Panc1 (cell line): ENCODE measurements at places on chromosomes 12 and 14.

DNA sequence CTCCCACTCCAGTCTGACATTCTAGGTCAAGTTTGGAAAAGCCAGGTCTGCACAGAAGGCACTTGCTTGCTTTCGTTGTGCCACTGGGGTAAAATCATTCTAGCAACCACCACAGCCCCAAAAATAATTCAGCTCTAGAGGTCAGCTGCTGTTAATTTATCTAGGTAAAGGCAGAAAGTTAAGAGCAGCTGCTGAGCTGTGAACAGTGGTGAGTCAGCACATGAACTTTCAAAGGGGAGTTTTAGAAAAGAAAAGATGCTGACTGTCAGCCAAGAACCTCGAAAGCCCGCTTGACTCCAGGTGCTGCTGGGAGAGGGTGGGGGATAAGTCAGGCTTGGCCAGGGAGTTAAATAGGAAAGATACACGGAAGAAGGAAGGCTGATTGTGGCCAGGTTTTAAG is 12.7 kb downstream of the CCDC197 start:
- DNase-seq, result no peak

- DNase-seq, result no peak
These were observed 105.0 kb downstream of the SNAPC1 start for GRCh38 chr14:61866932-61867920.

DNA sequence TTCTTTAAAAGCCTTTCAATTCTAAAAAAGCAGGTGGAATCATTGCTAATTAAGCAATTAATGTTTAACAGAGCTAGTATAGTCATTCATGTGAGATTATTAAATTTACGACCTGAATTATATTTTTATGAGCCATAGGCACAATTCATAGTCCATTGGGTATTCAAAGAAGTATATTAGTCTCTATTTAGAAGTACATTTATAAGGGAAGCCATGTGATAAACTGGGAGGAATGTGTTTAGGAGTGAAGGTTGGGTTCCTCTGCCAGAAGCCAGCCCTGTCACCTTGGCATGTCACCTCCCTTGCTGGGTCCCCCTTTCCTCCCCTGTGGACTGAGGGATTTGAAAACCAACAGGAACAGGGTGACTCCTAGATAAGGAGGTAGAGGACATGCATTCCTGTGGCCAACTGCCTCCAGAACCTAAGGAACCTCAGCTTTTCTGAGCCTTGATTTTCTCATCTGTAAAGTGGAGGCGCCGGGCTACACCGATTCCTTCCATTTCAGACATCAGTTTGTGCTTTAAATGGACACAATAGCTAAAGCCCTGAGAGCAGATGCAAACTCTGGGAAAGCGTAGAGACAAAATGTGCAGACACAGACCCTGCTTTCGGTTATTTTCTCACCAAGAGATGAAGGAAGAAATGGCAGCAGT is 5.4 kb upstream of the KRT2 start:
- DNase-seq, result no peak

- no peak for DNase-seq
These were observed 848.0 kb upstream of the USP15 start for GRCh38 chr12:61412201-61412600.

DNA sequence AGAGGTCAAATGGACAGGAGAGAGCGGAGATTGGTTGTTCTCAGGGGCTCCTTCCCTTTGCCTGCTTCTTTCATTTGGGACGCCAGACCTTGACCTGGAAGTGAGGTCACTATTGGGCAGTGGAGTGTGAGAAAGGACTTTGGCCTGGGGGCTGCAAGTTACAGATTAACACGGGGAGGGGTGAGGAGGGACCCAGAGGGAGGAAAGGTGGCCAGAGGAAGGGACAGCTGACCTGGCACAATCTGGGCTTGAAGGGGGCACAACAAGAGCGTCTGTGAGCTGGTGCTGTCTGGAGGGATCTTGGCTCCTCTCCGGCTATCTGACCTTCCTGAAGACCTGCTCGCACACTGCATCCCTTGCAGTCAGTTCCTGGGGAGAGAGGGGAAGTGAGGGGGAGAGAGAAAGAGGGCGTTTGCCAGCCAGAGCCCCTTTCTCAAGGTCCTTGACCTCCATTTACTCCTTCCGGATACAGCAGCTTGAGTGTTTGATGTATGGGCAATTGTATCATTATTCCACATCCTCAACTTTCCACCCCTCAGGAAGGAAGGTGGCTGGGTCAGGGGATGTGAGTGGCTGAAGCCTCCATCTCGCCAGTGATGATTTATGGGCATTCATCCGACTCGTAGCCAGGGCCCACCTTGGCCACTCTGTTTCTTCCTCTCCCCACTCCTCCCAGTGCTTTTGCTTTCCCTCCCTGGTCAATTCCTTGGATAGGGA is 4.7 kb downstream of the RBP5 start:
- DNase-seq, result no peak

- no peak for DNase-seq
These were observed 17.7 kb downstream of the PLEKHG3 start for GRCh38 chr14:64721899-64722298.

DNA sequence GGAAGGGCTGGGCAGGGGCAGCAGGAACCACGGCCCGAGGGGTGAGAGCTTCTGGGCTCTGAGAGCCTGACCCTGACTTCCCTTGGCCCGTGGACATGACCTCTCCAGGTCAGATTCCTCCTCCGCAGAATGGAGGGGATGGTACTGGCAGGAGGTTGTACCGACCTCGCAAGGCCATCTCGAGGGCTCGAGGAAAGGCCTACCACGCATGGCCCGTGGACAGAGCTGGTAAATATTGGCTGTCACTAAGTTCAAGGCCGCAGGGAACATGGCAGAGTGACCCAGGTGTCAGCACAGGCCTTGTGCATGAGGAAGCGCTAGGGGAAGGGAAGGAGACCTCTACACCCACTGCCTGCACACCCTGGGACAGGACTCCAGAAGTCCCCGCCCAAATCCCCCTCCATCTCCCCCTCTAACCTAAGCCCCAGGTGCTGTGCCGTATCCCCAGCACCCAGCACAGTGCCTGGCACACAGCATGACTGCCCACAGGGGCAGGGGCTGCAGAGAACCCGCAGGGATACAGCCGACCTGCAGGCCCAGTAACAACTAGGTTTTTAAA is 54.9 kb upstream of the PPP2R5C start:
- DNase-seq, result no peak

DNA sequence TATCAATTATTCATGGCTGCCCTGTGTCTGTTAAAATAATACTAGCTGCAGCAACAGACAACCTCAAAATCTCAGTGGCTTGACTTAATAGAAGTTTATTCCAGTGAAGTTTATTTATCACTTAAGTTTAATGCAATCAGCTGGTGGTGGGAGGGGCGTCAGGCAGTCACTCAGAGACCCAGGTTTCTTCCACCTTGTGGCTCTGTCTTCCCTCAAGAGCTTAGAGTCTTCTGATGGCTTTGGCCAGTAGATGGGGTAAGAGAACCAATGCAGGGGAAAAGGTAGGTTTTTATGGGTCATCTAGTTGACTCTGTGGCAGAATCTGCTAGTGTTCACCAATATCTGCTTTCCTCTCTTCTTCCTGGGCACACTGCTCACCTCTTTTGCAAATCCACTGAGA is 668.9 kb downstream of the AACS start:
- DNase-seq, result no peak

DNA sequence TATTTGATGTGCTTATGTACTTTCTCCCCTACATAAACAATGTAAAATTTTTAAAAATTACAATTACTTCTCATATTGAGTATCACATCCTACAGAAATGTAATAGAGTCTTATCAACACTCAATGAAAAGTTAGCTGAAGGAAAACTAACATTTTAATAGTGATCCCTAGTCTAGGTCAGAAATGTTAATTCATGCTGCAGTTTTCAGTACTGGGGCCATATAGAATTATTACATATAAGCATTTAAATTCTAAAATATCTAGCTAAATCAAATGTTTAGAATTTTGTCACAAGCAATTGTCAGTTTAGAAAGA is 37.8 kb downstream of the SLC6A15 start:
- DNase-seq, result no peak

DNA sequence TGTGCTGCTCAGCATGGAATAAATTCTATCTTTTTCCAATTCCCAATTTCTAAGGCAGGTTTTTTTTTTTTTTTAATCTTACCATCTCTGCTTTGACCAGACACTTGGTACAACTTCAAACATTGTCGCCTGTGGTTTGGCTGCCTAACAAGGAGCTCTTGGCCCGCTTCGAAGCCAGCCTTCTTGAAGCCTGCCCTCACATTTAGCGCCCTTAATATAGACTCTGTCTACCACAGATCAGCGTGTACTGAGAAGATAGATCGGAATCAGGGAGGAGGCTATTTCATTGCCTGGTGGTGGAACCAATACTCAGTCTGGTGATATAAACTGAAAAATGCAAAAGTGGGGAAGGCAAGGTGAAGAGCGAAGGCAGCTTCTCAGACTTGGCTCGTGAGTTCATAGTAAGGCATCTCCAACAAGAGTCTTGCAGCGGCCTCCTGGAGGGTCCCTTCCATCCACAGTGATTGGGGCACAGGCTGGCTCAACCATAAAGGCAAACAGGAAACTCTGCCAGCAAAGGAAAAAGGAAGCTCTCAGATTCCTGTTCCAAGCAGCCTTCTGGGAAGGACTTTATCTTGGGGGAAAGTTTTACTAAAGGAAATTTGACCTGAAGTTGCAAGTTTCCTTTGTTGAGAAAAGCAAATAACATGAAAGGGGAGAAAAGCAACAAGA is 103.2 kb upstream of the BCL2L14 start:
- no peak for DNase-seq

DNA sequence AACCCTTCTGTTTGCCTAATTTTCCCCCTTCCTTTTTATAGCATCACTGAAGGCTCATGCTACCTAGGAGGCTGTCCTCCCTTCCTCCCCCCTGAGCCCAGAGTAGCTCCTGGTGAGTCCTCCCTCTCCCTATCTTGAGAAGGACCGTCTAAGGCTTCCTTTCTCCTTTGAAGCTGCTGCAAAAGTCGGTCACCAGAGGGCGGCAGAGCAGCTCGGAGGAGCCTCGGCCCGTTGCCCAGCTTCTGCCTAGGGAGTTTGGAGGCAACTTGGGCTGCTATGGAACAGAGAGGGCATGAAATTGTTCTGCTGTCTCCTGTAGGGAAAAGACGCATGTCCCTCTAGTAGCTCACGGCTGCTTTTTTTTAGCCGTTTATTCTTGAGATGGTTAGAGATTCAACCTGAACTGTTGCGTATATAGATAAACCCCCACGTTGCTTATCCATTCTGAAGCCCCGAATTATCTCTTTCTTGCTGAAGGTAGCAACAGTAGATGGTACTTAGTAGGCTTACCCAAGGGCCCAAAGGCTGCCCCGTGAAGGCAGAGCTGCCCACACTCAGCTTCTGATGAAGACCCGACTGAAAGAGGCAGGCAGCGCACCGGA is 5.7 kb downstream of the WNT5B start:
- DNase-seq, result peak; percentile 15

- DNase-seq, result no peak
These were observed 7.7 kb downstream of the FBXW8 start for GRCh38 chr12:116918464-116918863.

GRCh38 chr12:17588968-17589367 is 501.0 kb downstream of the RERGL start:
- DNase-seq, result peak; percentile 15

DNA sequence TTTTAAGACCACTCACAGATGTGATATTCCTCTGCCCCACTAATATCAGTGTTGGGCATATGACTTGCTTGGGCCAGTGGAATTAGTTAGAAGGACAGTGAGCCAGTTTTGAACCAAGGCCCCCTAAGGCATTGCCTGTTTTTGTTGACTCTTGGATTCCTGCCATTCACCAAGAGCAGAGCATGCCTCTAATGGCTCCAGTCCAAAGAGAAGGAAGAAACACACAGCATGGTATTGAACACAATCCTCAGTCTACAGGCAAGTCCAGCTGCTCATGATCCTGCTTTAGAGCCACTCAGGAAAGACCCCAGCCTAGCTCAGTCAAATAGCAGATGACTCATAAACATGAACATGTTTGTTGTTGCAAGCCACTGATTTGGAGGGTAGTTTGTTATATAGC is 1201.5 kb downstream of the BCL11B start:
- DNase-seq, result no peak

- no peak for DNase-seq
These were observed 126.7 kb upstream of the PWP1 start for GRCh38 chr12:107558816-107559382.

DNA sequence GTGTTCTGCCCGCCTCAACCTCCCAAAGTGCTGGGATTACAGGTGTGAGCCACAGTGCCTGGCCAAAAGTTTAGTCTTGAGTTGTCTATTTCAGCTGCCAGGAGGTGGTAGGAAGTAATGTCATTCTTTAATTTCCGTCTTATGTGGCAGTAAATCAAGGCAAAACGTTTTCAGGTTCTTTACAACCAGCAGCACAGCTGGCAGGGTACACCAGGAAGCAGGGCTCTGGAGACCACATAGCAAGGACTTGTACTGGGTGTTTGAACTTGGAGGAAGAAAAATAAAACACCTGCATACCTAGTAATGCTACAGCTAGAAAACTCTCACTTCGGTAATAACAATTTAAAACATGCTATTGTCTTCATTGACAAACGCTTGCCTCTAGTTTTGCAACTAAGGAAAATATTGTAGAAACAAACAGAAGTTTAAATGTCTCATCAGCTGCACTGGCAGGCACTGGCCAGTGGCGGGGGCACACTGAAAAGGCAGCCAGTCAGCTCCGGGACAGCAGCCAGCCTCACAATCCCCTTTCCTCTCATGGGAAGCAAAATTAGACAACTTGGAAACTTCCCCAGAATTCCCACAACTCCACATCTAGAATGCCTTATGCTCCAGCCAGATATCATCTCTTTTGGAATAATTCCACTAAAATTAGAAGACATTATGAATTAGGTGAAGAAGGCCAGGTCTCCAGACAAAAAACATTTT is 72.2 kb downstream of the CLIP1 start:
- no peak for DNase-seq

DNA sequence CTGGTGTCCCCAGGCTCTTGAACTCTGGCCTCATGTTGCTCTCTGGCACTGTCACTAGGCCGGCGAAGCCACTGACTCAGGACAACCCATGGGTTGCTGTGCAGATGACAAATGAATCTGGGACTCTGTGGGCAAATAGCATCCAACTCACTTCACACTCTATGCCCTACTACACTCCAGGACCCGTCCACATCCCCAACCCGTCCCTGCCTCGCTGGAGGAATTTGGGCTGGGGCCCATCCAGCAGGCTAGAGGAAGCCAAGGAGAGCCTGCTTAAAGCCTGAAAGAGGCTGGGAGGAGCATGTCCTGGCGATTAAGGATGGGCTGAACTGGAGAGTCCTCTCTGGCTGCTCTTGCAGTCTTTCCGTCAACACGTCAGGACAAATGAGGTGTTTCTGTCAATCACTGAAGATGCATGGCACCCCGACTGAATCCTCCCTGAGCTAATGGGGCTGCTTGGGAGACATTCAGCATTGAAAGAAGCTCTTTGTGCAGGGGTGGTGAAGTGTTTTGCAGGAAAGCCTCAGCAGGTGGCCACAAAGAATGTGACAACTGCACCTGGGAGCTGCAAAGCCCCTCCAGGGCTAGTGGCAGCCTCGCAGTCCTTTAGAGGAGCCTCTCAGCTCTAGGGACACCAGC is 71.7 kb downstream of the ANO2 start:
- DNase-seq, result no peak

DNA sequence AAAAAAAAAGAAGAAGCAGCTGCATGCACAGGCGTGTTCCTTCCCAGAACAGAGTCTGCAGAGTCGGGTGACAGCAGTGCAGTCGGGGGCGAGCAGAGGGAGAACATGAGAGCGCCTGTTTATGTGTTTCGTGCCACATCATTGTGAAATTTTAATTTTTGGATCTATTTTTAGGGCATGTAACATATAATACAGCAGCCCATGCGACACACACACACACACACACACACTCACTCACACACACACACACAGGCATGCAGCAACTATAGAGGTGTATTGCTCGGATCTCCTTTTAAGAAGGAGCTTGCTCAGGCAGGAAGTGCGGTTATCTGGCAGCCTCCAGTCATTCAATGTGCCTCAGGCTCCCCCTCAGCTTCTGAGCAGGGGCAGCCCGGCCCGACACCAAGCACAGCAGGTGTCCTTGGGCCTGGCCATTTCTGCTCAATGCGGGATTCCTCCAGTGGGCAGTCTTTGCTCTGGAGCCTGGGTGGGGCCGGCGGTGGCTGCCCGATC is 71.8 kb downstream of the ZNF664 start:
- no peak for DNase-seq
